Stimulated activated CD8-positive, alpha-beta memory T cell treated with anti-CD3 and anti-CD28 coated beads, Interleukin-4, amount 100 ng/mL, for 4 hours (primary cell): ENCODE measurements at places on chromosomes 3 and 15.

DNA sequence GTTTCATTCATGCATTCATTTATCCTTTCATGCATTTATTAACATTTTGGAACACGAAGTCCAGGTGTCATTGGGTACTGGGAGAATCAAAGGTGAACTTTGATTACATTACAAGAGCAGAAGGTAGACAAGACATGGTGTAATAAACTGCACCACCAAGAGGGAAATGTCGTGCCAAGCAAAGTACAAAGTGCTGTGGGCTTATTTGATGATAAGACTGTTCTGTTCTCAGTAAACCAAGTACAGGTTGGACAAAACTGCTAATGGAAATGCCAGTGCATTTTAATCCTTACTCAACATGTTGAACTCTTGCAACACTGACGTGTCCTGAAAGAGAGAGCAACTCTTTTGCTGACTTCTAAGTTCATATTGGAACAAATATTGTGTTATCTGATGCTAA lies 69.4 kb downstream of the MME start:
- DNase-seq, result no peak

DNA sequence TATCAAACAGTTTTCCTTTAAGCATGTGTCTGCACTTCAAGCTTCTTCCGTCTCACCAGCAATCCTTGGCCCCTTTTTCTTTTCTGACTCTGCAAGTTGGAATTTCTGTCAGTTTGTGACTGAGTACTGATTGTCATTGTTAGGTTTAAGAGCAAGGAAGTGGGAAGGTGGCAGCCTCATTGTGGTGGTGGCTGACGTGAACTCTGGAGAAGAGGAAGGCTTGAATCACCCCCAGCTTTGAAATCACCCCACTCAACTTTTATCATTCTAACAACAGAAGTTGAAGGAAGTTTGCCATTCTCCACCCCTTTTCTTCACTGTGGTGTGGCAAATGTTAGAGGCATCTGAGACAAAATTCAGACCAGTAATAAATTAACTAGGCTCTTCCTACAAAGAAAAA lies 231.6 kb upstream of the AGTR1 start:
- DNase-seq, result no peak

DNA sequence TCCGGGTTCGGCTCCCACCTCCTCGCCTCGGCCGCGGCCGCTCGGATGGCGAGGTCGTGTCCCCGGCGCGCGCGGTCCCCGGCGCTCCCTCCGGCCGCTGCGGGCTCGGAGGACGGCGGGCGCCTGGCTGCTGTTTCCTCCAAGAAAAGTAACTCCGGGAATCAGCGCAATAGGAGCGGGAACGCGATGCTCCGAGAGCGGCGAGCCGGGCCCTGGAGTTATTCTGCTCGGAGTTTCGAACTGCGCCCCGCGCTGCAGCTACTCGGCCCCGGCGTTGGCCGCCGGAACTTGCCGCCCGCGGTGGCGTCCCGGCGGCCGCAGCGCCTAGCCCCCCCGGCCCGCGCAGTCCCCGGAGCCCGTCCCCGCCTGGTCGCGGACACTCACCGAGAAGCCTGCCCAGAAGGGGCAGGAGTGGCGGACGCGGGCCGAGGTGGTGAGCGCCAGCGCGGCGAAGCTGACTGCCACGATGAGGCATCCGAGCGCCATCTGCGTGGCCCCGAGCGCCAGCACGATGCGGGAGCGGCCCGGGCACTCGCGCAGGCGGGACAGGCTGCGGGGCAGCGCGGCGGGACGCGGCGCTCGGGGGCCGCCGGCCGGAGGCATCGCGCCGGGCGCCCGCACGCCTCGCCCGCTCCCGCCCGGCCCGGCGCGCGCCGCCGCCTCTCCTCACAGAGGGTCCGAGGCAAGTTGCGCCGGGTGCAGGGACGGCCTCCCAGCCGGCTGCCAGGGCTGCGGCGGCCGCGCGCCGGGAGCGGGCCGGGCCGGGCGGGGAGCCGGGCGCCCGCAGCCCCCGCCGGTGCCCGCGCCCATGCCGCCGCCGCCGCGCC lies 251.9 kb downstream of the TJP1 start:
- no peak for DNase-seq

GRCh38 chr3:122357828-122358702 lies 25.0 kb downstream of the MIX23 start:
- DNase-seq, result no peak

- no peak for DNase-seq
Observed at GRCh38 chr3:27454914-27455313, 29.3 kb downstream of the SLC4A7 start.

DNA sequence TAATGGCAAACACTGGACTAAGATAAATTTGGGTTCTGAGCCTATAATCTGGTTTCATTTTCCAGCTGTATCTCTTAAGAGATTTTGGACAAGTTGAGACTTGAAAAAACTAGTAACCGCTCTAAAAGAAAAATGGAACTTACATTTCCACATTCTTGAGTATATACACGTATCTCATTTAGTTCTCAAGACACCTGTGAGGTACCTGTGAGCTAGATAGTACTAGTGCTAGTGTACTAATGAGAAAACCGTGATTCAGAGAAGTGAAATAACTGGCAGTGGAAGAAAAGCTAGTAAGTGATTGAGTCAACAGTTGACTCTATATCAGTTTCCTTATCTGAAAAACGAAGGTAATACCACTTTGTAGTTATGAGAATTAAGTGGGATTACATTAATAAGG lies 62.2 kb upstream of the PAQR5 start:
- DNase-seq, result no peak

DNA sequence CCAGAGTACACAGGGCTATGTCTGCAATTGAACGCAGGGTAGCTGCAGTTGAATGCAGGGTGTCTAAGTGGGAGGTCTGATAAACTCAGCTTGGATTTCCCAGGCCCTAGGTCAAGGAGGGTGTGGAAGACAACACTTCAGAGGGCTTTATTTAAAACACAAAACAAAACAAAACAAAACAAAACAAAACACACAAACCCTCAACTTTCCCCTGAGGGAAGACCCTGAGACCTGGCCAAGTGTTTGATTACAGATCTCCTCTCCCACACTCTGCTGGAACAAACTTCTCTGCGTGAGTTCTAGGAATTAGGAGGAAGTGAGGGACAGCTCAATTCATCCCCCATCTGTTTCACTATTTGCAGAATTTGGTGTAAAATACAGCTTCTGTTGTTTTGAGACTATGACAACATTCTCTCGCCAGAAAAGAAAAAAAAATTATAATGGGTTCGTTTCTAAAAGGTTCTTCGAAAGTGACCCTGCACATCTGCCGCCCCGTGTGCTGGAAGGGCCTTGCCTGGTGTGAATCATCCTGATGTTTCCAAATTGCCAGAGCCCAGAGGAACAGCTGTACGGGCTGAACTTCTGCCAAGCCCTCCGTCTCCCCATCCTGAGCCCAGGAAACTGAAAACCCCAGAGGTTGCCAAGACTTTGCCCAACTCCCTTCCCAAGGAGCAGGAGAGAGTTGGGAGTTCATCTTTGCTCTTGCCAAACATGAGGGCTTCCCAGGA lies 73.3 kb upstream of the RAD18 start:
- DNase-seq, result no peak

- no peak for DNase-seq
Observed at GRCh38 chr3:120416868-120417267, 33.9 kb downstream of the FSTL1 start.

DNA sequence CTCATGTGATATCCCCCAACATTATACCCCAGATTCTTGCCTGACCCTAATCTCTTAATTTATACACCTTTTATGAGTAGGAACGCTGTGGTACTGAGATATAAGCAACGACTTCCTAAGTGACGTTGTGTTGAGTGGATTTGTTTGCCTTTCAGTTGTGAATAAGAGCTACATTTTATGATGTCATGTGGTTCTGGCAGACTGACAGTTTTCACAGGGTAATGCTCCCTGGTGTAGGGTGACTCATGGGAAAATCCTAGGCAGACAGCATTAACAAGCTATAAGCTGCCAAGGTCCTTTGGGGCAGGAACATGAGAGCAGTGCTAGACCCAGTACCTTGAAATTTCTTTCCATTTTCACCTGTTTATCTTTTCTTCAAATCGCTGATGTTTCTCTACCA lies 11.2 kb downstream of the C3orf52 start:
- DNase-seq, result no peak

DNA sequence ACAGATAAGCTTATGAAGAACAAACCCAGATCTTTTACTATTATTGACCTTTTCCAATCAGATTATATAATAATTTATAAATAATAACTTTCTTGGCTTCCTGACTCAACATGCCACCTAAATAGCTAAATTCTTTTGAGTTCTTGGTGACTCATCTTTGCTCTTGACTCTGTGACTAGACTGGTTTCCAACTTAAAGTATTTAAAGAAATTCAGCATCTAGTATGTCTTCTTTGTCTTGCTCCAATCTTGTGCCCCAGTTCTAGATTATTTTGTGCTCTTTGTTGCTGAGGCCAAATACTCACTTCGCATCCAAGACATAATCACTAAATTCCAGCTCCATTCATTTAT lies 483.2 kb upstream of the TBL1XR1 start:
- no peak for DNase-seq

- no peak for DNase-seq
Observed at GRCh38 chr3:48897460-48898376, 964 bp downstream of the SLC25A20 start.
